ENCODE measurements at places on chromosomes 7 and 10. TPM values are rescaled to one million over a fixed set of nuclear protein-coding genes. Genes with fewer than 3 reads are reported as not detected.

Gene COBL
- total RNA-seq: 4.1 TPM

Gene MBL2
- not detected for total RNA-seq

Gene IFIT1B
- not detected for total RNA-seq

Gene PDE6C
- total RNA-seq: not detected

Gene TMEM139
- 1.6 TPM for total RNA-seq

Gene ANLN
- 57.6 TPM for total RNA-seq

Gene ZNF727
- total RNA-seq: not detected

Gene NUPR2
- not detected for total RNA-seq

Gene HIBADH
- total RNA-seq: 44.4 TPM

Gene ASL
- total RNA-seq: 27.1 TPM

Gene PLPP4
- total RNA-seq: 0.16 TPM

Gene FAM25C
- not detected for total RNA-seq

Gene IDE
- 26.6 TPM for total RNA-seq

Gene LRRN3
- 0.04 TPM for total RNA-seq

Gene RNF133
- not detected for total RNA-seq

Gene NET1
- total RNA-seq: 42.7 TPM

Gene AGAP5
- total RNA-seq: 2.8 TPM

Gene CLCN1
- total RNA-seq: not detected

Gene HNRNPH3
- total RNA-seq: 193 TPM

All from A549 treated with Mapracorat at 1 μM for 4 hours (cell line).